Left cardiac atrium (tissue), 4 donors: ENCODE measurements at places on chromosomes 11 and 22. TPM values are rescaled to one million over a fixed set of nuclear protein-coding genes. Genes with fewer than 3 reads are reported as not detected.

- no peak for DNase-seq
Measured at GRCh38 chr11:6225896-6226295, 8.5 kb downstream of the FHIP1B start.

- DNase-seq: peak; percentile 86
Measured at GRCh38 chr11:118612378-118612777, 5.0 kb downstream of the PHLDB1 start.

GRCh38 chr11:113382121-113382520, 5.5 kb upstream of the ANKK1 start:
- DNase-seq: no peak

GRCh38 chr11:77530879-77531278, 57.0 kb upstream of the PAK1 start:
- no peak for DNase-seq

- no peak for DNase-seq
Measured at GRCh38 chr22:45787759-45788158, 116.1 kb downstream of the ATXN10 start.

DNA sequence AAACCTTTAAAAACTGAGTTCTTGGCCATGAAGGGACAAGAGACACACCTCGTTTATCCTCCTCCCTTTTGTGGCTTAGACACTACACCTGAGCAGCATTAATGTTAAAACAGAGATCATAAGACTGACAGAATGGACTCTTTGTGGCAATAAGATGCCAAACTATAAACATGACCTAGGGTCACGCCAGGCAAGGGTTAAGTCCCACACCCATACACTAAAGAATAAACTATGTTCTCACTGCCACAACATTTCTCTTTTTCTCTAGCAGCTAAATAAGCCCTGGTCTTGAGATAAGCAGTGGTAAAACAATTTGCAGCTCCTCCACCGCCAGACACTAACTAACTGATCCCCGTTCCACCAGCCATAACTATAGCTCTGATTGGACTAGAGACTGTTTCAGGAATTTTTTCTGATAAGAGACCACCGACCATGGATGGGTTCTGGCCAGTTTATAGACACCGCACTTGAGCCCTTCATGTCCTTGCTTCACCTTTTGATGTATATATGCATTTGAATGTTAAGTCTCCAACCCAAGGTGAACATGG, 4.9 kb upstream of the SLCO2B1 start:
- DNase-seq: no peak

DNA sequence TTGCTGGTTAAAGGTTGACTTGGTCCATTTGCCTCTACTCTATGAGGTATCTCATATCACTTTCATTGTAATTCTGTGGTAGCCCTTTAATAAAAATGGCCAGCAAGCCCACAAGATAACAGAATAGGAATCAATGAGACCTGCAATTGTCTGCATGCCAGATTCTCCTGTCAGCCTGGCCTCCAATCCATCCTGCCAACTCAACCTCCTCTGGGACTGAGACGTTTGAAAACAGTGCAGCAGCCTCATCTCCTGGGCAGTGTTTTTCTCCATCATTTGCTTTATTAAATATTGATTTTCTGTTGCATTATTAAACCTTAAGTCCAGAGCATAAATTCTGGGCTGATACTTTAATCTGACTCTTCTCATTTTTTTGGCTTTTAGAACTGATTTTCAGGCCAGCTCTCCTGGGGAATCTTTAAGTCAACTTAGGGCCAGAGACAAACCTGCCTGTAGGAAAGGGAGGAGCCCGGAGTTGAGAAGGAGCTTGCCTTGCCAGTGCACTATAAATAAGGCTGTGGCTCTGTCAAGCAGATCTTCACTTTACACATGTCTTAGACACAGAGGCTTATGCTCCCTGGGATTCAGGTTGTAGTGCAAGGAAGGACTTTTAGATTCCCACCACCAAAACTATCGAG, 798.0 kb downstream of the NTM start:
- no peak for DNase-seq

Gene ANKK1
- total RNA-seq: not detected

Gene RAD9A
- 9.0 TPM for total RNA-seq

Gene CCDC81
- 0.65 TPM for total RNA-seq

Gene OTOG
- total RNA-seq: not detected

Gene TUBA8
- total RNA-seq: 98.8 TPM

Gene RFPL2
- total RNA-seq: not detected
